Activated CD4-positive, alpha-beta T cell treated with anti-CD3 and anti-CD28 coated beads for 48 hours (primary cell): ENCODE measurements at places on chromosomes 13 and 19.

DNA sequence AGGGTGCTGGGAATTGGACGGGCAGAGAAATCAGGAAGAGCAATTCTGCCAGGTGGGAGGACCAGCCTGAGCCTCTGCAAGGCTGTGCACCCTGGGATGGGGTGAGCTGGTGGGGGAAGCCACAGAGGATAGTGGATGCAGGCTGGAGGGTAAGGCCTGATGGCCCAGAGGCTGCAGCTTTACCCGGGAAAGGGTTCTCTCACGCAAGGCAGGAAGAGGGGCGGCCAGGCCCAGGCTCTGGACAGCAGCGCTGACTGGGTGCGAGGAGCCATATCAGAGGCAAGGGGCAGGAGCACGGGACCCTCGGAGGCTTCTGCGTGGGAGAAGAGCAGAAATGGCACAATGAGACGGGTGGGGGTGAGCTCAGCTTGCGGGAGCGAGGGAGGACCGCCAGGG lies 104.6 kb downstream of the SOX1 start:
- DNase-seq: no peak

- DNase-seq: no peak
Observed at GRCh38 chr13:40146063-40146462, 490.6 kb downstream of the COG6 start.

DNA sequence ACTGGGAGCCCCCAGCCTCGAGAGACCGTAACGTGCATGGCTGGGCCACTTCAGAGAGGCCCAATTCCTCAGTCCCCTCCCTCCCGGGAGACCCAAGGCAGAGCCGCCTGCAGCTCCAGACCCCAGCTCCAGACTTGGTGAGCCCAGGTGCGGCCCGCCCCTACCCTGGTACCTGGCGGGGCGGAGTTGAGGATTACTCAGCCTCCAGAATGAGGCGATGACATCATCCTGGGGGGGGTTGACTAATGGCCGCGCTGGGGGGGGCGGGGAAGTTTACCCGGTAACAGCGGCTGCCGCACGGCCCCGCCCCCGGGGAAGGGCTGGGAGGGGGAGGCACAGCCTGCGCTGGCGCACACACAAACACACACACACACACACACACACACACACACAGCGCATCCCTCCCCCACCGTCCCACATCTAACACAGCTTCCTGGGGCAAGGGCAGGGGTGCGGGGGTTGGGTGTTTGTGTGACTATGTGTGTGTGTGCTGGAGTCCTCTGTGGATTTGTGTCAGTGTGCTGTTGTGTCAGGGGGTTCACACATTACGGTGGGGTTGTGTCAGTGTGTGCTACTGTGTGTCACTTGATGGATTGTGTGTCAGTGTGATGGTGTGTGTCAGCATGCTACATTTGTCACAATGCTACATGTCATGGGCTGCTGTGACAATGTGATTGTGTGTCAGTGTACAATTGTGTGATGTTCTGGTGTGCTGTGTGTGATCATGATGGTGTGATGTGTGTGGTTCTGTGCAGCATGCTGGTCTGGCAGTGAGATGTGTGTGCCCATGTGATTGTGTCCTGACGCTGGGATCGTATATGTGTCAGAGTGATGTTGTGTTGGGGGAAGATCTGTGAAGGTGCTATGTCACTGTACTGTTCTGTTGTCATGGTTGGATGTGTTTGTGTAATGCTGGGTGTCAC lies 10.3 kb upstream of the BBC3 start:
- peak; percentile 88 for DNase-seq

DNA sequence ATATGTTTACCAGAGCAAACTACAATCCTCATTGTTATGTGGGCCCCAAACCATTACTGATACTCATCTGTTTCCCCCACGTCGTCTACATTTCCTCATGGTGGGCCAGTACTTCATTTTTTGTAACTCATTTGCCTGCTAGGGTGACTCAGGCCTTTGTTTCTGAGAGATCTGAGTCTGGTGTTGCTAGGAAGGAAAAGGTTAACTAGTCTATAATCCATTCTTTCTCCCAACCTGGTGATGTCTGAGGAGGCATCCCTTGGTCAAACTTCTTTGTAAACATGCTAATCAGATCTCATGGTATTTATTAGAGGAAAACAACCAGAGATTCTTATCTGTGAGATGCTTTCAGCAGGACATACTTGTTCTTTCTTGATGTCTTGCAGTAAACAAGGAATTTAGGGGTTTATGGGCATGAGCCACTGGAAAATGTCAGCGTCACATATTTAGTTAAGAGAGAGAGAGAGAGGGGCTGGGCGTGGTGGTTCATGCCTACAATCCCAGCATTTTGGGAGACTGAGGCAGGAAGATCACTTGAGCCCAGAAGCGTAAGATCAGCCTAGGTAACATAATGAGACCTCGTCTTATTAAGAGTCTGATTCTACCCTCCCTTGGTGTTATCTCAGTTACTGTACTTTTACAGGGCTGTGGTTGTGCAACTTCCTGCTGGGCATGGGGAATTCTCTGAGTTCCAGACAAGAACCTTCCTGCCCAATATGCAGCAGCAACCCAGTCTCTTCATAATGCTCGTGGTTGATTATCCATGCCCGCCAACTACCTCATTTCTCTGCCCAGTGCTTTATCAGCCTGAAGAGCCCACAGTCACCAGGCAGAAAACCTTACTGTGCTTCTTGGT lies 9.7 kb upstream of the DPRX start:
- no peak for DNase-seq

DNA sequence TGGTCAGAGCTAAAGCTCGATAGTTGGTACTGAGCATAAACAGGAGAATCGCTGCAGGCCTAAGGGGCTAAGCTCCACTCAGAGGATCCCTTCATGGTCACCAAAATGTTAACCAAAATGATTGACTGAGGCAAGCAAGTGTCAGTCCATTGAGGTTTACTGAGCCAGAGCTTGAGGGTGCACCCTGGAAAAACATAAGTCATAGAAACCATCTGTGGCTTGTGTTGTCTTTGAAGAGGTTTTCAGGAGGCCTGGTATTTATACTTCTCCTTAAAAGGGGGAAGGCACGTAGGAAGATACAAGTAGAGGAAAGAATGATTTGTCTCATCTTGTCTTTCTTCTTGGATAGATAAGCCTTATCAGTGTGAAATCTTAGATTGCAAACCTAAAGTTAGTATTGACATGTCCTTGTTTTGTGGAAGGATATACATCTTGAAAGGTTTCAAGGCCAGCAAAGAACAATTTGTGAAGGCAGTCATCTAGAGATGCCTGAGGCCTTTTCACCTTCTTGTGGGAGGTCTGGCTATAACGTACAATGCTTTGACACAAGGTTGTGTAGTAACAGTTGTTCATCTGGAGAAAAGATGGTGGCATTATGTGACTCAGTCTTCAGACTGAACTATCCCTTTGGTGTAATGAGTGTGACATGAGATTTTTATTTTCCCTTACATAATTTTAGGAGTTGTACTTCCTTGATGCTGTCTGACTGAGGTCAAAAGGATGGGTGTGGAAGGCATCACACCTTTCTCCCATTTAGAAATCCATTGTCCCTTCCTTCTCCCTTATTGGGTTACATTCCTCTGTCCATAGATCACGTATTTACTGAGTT lies 14.7 kb upstream of the CEACAM6 start:
- peak; percentile 36 for DNase-seq

DNA sequence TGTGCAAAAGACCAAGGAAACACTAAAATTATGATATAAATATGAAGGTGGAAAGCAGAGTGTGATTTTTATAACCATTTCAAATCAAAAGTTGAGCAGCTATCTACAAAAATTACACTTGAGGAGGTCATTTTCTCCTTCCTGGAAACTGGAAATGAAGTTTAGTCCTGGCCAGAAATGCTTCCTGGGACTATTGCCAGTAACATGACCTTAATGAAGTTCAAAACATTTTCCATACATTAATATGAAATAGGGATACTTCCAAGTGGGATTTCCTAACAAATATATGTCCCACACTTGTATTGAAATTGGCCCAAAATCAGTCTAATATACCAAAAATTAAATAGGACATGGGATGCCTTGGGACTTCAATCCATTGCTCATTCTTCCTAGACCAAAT lies 1556.8 kb upstream of the MIR17HG start:
- no peak for DNase-seq

- DNase-seq: no peak
Observed at GRCh38 chr19:2747349-2747748, 7.5 kb upstream of the SLC39A3 start.

DNA sequence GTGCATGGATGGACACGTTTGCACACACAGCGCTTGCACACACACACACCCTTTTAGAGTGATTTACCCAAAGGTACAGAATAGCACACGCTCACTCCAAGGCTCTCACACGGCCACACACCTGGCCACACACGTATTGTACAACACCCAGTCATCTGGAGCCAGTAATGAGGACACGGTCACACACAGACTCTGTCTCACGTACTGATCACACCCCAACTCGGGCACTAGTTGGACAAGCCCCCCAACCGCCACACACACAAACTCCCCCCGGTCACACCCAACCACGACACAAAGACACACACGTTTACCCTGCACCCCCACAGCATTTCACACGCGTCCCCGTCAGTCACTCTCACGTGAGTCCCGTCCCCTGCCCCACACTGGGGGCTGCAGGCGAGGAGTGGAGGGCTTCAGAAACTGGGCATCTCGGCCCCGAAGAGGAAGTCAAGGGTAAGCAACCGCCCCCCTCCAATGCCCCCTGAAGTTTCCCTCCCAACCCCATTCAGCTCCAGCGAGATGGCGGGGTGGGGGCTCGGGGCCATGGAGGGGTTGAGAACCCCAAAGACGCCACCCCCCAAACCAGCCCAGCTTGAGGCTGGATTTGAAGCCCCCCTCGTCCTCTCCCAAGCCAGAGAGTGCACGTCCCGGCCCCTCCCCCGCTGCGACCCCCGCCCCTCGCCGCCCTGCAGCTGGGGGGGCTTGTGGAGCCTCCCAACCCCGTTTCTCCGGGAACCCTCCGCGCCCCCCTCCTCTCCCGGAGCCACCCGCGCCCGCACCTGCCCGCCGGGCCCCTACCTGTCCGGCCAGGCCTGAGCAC lies 599 bp downstream of the OLFM2 start:
- no peak for DNase-seq

DNA sequence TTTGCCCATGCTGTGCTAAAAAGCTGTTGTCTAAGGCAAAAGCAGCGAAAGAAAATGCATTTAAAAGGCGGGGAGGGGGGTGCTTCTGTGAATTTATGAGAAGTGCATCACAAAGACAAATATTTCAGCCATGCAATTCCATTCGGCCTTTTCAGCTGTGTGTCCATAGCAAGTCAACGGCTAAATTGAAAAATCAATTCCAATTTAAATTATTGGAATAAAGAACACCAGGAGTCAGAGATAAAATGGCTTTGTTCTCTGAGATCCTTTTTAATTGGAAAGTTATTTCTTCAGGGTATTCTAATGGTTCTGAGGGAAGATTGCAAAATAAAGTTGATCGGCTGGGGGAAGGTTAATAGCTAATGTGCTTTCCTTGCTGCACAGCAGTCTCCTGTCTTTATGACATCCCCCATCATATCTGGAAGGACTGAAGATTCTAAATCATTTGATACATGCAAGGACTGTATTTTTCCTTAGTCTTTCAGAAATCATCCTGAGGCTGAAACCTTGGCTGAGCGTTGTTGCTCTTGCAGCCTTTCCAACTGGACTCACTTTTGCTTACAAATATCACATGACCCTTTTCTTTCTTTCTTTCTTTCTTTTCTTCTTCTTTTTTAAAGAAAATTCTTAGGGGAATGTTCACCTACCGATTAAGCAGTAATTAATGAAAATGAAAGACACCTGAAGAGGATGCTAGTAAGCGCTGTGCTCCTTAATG lies 647.1 kb downstream of the DACH1 start:
- DNase-seq: no peak

DNA sequence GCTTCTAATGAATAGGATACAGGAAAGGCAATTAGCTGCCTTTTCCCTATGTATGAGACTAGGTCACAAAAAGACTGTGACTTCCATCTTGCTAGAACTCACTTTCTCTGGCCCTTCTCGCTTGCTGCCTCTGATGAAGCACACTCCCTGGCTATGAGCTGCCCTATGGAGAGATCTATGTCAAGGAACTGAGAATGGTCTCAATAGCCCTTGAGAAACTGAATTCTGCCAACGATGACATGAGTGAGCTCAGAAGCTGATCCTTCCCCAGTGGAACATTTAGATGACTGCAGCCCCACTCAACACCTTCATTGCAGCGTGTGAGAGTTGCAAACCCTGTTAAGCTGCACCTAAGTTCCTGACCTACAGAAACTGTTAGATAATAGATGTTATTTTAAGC lies 309.8 kb downstream of the COG6 start:
- no peak for DNase-seq

GRCh38 chr19:47729799-47730520 lies 15.4 kb upstream of the NOP53 start:
- DNase-seq: peak; percentile 87

- no peak for DNase-seq
Observed at GRCh38 chr19:10625003-10625761, at the start of gene SLC44A2. Gene SLC44A2, plus strand, starts transcription at chr19:10625553. Its CDS starts 81 bp downstream, at chr19:10625634.

DNA sequence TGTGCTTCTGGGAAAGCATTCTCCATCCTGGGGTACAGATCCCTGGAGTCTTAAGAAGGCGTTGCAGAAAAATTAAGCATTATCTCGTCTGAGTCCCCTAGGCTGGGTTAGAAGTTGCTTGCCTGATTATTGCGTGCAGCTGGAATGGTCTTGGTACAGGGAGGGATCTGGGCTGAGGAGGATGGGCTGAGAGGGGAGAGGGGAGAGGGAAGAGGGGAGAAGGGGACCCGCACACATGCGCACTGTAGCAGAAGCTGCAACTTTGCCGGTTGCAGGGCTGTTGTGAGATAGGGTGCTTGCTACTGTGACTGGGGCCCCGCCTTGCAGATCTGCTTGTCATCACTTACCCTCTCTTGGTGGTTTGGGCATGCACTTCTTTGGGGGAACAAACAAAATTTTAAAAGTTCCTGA lies 316.8 kb downstream of the DLEU7 start:
- DNase-seq: no peak

DNA sequence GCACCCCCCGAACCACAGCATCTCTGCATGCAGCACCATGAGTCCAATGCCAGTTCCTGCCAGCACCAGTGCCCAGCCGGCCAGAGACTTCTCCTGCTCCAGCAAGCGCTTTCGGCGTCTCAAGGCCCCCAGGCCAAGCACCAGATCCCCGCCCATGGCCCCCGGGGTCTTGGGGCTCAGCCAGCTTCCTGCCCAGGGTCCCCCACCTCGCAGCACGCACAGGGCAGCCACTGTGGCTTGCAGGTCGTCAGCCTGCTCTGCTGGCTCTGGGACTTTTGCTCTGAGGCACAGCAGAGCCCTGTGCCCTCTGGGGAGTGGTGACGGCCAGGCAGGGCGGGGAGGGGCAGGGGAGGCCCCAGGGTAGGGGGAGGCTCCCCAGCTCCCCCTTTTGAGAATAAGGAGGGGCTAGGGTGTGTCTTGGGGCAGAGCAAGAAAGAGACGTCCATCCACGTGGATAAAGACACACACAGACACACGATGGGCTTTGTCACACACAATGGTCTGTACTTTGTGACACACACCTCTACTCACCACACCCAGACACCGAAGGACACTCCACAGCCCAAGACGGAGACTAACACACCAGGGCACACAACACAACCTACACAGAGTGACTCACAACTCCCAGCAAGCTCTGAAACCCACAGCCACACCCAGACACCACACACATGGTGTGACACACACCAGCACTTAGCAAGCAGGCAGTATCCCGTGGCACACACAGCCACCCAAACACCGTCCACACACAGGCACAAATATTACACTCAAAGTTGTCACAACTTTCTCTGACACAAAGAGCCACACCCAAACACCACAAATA lies at the start of gene KCNN4:
Gene KCNN4 (minus strand): TSS at position 268 of the 820 bp plus-strand sequence. CDS start 112 bp downstream, at position 156.
- DNase-seq: peak; percentile 85

- DNase-seq: no peak
Observed at GRCh38 chr13:111248822-111249221, 71.6 kb upstream of the TEX29 start.

- DNase-seq: no peak
Observed at GRCh38 chr13:81916461-81916860, 1575.5 kb upstream of the SPRY2 start.

GRCh38 chr13:26727633-26728032 lies 33.0 kb downstream of the GPR12 start:
- no peak for DNase-seq
